ENCODE measurements at places on chromosomes 2 and 18. TPM values are rescaled to one million over a fixed set of nuclear protein-coding genes. Genes with fewer than 3 reads are reported as not detected.

CDCA7 gene
- polyA plus RNA-seq: 44.7 TPM

TXNL1 gene
- polyA plus RNA-seq: 77.7 TPM

RAD51AP2 gene
- 0.18 TPM for polyA plus RNA-seq

SCN7A gene
- polyA plus RNA-seq: 0.98 TPM

SPC25 gene
- polyA plus RNA-seq: 1.8 TPM

UGT1A10 gene
- polyA plus RNA-seq: 0.39 TPM

CHAC2 gene
- polyA plus RNA-seq: 3.7 TPM

ZNF638 gene
- polyA plus RNA-seq: 210 TPM

HOXD12 gene
- polyA plus RNA-seq: not detected

C2orf72 gene
- 0.02 TPM for polyA plus RNA-seq

RTTN gene
- 8.1 TPM for polyA plus RNA-seq

GRP gene
- 0.48 TPM for polyA plus RNA-seq

CNNM4 gene
- 3.1 TPM for polyA plus RNA-seq

ATP6V1B1 gene
- 1.4 TPM for polyA plus RNA-seq

LINC00305 gene
- 0.05 TPM for polyA plus RNA-seq

NYAP2 gene
- polyA plus RNA-seq: 0.02 TPM

REG3G gene
- polyA plus RNA-seq: 0.73 TPM

Measured in thymus (tissue), 14 donors.